Pancreas (tissue), 10 donors: ENCODE measurements at places on chromosomes 12 and 14.

GRCh38 chr12:8031872-8032241 lies 659 bp upstream of the FOXJ2 start:
- H3K27ac ChIP-seq: peak overlapping the region; percentile 73
- no peaks in the 10 kb centered on the region for H3K27me3 ChIP-seq
- H3K36me3 ChIP-seq: no peaks in the 10 kb centered on the region
- peaks cover 10% of the 10 kb centered on the region for H3K4me1 ChIP-seq
- DNase-seq: no peak

DNA sequence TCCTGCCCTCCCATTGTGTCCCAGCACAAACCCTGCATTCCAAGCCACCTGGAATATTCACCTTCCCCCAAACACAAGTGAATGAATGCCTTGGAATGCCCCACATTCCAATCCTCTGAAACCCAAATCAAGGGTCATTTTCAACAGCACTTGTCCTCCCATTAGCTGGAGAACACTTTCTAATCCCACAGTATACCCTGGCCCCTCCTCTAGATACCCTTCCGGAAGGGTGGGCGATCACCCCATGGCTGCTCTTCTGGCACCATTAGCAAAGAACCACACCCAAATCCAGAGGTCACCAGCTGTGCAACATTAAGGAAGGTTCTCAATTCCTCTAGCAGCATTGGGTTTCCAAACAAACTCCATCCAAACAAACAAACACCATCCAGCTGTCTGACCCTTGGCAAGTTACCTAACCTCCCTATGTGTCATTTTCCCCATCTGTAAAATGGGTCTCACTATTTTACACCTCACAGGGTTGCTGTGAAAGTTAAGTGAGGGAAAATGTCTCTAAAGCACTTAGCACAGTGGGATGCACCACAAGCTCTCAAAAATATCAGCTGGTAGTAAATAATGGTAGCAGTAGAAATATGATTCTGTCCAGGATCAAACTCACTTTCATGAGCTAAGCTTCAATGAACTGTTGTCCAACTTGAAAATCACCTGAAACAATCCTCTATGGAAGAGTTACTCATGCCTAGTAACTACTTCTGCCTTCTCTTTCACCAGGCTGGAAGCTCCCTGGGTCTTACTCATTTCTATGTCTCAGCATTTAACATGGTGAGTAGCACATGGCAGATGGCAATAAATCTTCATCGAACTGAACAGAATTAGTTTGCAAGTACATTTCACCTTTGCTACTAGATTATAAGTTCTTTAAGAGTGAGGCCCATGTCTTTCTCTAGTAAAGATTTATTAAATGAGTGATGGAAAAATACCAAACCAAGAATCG lies 5.3 kb downstream of the NUAK1 start:
- no peak overlapping the region for H3K4me3 ChIP-seq
- DNase-seq: no peak
- peaks cover 4% of the 10 kb centered on the region for H3K4me1 ChIP-seq
- no peaks in the 10 kb centered on the region for H3K36me3 ChIP-seq
- H3K27me3 ChIP-seq: no peaks in the 10 kb centered on the region

DNA sequence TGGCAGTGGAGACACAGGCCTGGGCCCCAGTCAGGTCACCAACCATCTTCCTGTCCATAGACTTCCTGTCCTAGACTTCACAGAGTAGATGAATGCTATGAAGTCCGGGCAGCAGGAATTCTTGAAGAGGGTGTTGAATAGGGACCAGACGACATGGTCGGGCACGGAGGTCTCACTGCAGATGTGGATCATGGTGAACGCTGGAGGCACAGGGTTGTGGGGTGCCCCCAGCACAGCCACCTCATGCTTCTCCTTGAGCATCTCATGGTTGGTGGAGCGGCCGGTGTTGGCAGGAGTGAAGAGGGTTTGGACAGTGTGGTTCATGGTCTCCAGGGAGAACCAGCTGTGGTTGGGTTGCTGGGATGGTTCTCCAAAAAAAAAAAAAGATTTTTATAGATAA lies 55.8 kb upstream of the AMIGO2 start:
- no peak for DNase-seq
- no peaks in the 10 kb centered on the region for H3K36me3 ChIP-seq
- no peak overlapping the region for H3K4me3 ChIP-seq
- H3K27me3 ChIP-seq: no peaks in the 10 kb centered on the region
- H3K27ac ChIP-seq: no peak overlapping the region

GRCh38 chr12:62737615-62738014 lies 197.3 kb downstream of the PPM1H start:
- peaks cover 6% of the 10 kb centered on the region for H3K4me1 ChIP-seq
- H3K27ac ChIP-seq: no peak overlapping the region
- DNase-seq: no peak
- H3K4me3 ChIP-seq: no peak overlapping the region

- no peak overlapping the region for H3K27ac ChIP-seq
- no peak for DNase-seq
- H3K4me1 ChIP-seq: no peaks in the 10 kb centered on the region
These were observed 185.8 kb downstream of the SLC15A4 start for GRCh38 chr12:128637642-128638606.

DNA sequence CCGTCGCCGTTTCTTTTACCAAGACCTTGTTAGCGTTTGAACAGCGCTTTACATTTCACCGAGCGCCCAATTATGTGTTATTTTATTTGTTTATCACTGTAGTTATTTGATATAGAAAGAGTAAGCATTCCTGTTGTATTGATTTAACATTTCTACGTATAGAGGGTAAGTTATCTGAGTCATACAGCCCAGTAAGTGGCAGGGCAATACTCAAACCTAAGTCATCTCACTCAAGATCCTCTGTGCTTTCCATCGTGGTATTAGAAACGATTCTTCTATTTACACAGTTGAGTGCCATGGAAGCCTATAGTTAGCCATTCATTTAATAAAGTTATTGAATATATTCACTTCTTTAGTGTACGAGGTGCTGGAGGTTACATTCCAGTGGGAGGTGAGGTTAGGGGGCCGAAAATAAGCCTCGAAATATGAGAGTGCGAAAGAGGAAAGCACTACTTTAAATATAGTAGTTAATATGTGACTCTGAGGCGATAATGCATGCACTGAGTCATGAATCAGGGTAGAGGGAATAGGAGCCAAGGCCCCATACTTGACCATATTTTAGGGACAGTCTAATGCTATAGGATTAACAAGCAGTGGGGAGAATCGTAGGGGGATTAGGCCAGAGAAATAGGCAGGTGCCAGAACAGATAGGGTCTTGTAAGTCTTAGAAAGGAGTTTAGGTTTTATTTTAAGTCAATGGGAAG lies 629 bp downstream of the RAD51AP1 start:
- no peak for DNase-seq
- no peaks in the 10 kb centered on the region for H3K36me3 ChIP-seq
- H3K27ac ChIP-seq: no peak overlapping the region
- H3K27me3 ChIP-seq: no peaks in the 10 kb centered on the region
- peak overlapping the region; percentile 67 for H3K4me3 ChIP-seq

DNA sequence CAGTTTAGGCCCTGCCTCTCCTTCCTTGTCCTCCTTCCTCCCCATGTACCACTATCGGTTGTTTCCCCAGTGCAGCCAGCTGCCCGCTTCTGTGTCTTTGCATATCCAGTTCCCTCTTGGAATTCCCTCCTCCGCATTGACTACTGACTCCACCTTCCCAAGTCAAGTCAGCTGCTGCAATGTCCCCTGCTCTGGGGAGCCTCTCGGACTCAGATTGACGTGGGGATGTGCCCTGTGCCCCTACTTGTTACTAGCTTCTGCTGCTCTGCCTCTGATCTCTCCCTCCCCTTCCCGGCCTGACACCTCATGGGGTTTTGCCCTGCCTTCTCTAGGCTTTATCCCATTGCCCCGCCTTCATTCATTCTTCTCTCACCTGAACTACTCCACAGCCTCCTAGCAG lies 2.1 kb upstream of the CD9 start:
- H3K27me3 ChIP-seq: no peaks in the 10 kb centered on the region
- H3K27ac ChIP-seq: no peak overlapping the region
- H3K4me3 ChIP-seq: no peak overlapping the region
- DNase-seq: no peak
- peaks cover 24% of the 10 kb centered on the region for H3K4me1 ChIP-seq

DNA sequence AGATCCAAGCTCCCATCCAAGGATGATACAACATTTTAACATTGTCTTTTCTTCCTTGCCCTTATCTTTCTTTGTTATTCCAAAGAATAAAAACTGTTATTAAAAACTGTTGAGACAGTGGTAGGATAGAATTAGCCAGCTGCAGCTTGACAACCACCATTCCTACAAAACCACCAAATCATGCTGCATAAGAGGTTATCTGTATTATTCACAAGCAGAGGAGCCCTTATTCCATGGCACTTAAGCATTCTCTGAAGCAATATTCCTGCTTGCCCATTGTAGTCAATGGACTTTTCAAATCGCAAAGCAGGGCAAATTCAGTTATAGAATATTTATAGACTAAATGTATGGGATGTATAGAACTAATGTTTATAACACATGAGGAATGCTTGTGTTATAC lies 3.4 kb downstream of the ABCD2 start:
- H3K27me3 ChIP-seq: no peaks in the 10 kb centered on the region
- no peaks in the 10 kb centered on the region for H3K4me1 ChIP-seq
- H3K27ac ChIP-seq: no peak overlapping the region
- DNase-seq: no peak
- H3K36me3 ChIP-seq: no peaks in the 10 kb centered on the region

GRCh38 chr12:108285016-108285415 lies 54.1 kb downstream of the CMKLR1 start:
- no peak overlapping the region for H3K27ac ChIP-seq
- no peaks in the 10 kb centered on the region for H3K27me3 ChIP-seq
- no peaks in the 10 kb centered on the region for H3K36me3 ChIP-seq
- H3K4me1 ChIP-seq: no peaks in the 10 kb centered on the region
- no peak overlapping the region for H3K4me3 ChIP-seq
- DNase-seq: no peak

- peaks cover 5% of the 10 kb centered on the region for H3K36me3 ChIP-seq
- no peak overlapping the region for H3K4me3 ChIP-seq
- H3K27ac ChIP-seq: no peak overlapping the region
- H3K4me1 ChIP-seq: no peaks in the 10 kb centered on the region
- no peaks in the 10 kb centered on the region for H3K27me3 ChIP-seq
These were observed 100.2 kb downstream of the TTC7B start for GRCh38 chr14:90715993-90716392.

DNA sequence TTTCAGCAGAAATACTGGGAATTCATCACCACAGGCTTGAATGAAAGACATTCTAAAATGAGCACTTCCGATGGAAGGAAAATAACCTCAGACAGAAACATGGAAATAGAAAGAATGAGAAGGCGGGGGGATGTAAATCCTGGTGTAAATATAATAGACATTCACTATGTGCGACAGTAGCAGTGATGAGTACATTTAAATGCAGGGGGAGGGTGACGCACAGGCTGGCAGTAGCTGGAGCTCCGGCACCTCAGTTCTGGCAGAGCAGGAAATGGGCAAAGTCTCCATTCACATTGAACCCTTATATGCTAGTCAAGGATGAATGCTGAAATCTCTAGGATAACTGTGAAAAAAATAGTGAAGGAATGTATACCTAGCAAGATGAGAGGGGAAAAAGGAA lies 172.7 kb upstream of the C14orf180 start:
- H3K27ac ChIP-seq: no peak overlapping the region
- no peak overlapping the region for H3K4me3 ChIP-seq
- H3K36me3 ChIP-seq: no peaks in the 10 kb centered on the region

GRCh38 chr14:77903221-77903620 lies 103.3 kb downstream of the ADCK1 start:
- H3K4me1 ChIP-seq: no peaks in the 10 kb centered on the region
- no peaks in the 10 kb centered on the region for H3K27me3 ChIP-seq
- DNase-seq: no peak

- no peak overlapping the region for H3K4me3 ChIP-seq
- no peak overlapping the region for H3K27ac ChIP-seq
- no peaks in the 10 kb centered on the region for H3K36me3 ChIP-seq
- DNase-seq: no peak
- no peaks in the 10 kb centered on the region for H3K27me3 ChIP-seq
These were observed 150.2 kb upstream of the CLEC14A start for GRCh38 chr14:38405851-38406635.

GRCh38 chr12:27424631-27425230 lies 21.8 kb upstream of the SMCO2 start:
- H3K27ac ChIP-seq: no peak overlapping the region
- no peaks in the 10 kb centered on the region for H3K4me1 ChIP-seq
- H3K4me3 ChIP-seq: no peak overlapping the region
- no peak for DNase-seq

- H3K36me3 ChIP-seq: no peaks in the 10 kb centered on the region
- no peaks in the 10 kb centered on the region for H3K27me3 ChIP-seq
- no peak for DNase-seq
- no peak overlapping the region for H3K4me3 ChIP-seq
These were observed 69.9 kb upstream of the CNTN1 start for GRCh38 chr12:40622246-40622838.

DNA sequence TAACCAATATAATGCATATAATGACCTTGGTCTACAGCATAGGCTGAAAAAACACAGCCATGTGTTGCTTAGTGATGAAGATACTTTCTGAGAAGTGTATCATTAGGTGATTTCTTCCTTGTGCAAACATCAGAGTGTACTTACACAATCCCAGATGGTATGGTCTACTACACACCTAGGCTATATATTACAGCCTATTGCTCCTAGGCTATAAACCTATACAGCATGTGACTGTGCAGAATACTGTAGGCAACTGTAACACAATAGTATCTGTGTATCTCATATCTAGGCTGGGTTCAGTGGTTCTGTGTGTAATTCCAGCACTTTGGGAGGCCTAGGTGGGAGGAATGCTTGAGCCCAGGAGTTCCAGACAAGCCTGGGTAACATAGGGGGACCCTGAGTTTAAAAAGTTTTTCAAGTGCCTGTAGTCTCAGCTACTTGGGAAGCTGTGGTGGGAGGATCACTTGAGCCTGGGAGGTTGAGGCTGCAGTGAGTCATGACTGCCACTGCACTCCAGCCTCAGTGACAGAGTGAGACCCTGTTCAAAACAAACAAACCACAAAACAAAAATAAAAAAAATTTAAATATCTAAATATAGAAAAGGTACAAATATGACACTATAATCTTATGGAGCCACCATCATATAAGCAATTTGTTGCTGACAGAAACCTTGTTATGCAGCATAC lies 66.6 kb downstream of the GRIP1 start:
- DNase-seq: no peak
- no peaks in the 10 kb centered on the region for H3K27me3 ChIP-seq
- no peaks in the 10 kb centered on the region for H3K4me1 ChIP-seq
- H3K36me3 ChIP-seq: no peaks in the 10 kb centered on the region
- H3K4me3 ChIP-seq: no peak overlapping the region

DNA sequence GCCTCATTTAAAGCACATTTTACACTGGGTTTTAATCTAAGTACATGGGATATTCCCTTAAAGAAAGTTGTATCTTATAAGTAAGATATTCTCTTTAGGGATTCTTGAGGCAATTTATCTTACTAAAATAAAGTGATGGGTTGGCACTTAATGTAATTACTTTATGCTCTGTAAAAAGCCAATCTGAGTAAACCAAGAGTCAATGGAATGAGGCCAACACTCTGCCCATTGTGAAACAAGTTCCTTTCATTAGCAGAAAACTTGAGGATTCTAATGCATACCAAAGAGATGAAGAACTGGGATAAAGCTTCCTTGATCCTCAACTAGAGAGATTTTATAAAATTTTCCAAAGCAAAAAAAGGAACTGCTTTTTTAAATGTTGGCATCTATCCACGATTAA lies 121.2 kb downstream of the METTL25 start:
- no peak overlapping the region for H3K27ac ChIP-seq
- H3K27me3 ChIP-seq: no peaks in the 10 kb centered on the region
- no peaks in the 10 kb centered on the region for H3K4me1 ChIP-seq
- H3K4me3 ChIP-seq: no peak overlapping the region
- H3K36me3 ChIP-seq: no peaks in the 10 kb centered on the region

GRCh38 chr14:45492876-45493275 lies 239.9 kb upstream of the MIS18BP1 start:
- no peaks in the 10 kb centered on the region for H3K27me3 ChIP-seq
- no peak overlapping the region for H3K4me3 ChIP-seq
- H3K36me3 ChIP-seq: no peaks in the 10 kb centered on the region
- no peak overlapping the region for H3K27ac ChIP-seq
- H3K4me1 ChIP-seq: no peaks in the 10 kb centered on the region
